ENCODE measurements at places on chromosomes 11 and 22.
A peak's percentile ranks its signal among the peaks of the same experiment; 100 is the strongest.

GRCh38 chr11:112096194-112096593, 9.5 kb downstream of the SDHD start:
- H3K27me3 ChIP-seq = no peaks in the 10 kb centered on the region
- no peak overlapping the region for H3K27ac ChIP-seq
- DNase-seq = no peak
- peaks cover 32% of the 10 kb centered on the region for H3K36me3 ChIP-seq
- no peaks in the 10 kb centered on the region for H3K4me1 ChIP-seq
- H3K4me3 ChIP-seq = no peak overlapping the region

GRCh38 chr11:64097468-64098317, 62.0 kb downstream of the FLRT1 start:
- peaks cover 57% of the 10 kb centered on the region for H3K4me1 ChIP-seq
- no peak for DNase-seq
- H3K27ac ChIP-seq = no peak overlapping the region
- H3K4me3 ChIP-seq = no peak overlapping the region
- no peaks in the 10 kb centered on the region for H3K36me3 ChIP-seq
- H3K27me3 ChIP-seq = peaks cover 37% of the 10 kb centered on the region

- H3K36me3 ChIP-seq = no peaks in the 10 kb centered on the region
- H3K27ac ChIP-seq = no peak overlapping the region
- peaks cover 9% of the 10 kb centered on the region for H3K27me3 ChIP-seq
- DNase-seq = no peak
- H3K4me3 ChIP-seq = no peak overlapping the region
These were observed 373.0 kb upstream of the LARGE1 start for GRCh38 chr22:34293324-34293723.

DNA sequence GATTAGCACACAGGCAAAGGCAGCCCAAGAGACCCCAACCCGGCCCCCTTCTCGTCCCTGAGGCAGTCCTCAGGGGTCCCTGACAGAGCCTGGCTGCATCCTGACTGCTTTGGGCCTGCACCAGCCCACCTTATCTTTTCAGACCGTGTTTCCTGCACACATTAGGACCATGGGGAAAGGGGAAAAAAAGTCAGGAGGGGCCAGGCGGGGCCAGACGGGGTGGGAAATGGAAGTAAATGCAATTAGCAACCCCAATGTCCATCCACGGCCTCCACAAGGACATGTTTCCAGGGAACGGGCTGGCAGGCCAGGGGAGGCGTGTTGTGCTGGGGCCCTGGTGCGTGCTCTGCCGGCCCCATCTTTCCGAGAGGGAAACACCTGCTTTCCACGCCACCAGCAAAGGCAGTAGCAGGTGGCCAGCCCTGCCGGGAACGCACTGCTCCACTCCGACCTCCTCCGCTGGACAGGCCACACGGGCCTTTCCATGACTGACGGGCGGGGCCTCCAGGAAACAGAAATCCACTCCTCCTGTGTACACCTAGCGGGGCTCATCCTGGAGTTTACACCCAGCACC, 7.4 kb downstream of the EHD1 start:
- H3K27me3 ChIP-seq = peaks cover 5% of the 10 kb centered on the region
- H3K36me3 ChIP-seq = peaks cover 35% of the 10 kb centered on the region
- peak overlapping the region; percentile 15 for H3K4me3 ChIP-seq
- DNase-seq = no peak
- H3K27ac ChIP-seq = no peak overlapping the region

DNA sequence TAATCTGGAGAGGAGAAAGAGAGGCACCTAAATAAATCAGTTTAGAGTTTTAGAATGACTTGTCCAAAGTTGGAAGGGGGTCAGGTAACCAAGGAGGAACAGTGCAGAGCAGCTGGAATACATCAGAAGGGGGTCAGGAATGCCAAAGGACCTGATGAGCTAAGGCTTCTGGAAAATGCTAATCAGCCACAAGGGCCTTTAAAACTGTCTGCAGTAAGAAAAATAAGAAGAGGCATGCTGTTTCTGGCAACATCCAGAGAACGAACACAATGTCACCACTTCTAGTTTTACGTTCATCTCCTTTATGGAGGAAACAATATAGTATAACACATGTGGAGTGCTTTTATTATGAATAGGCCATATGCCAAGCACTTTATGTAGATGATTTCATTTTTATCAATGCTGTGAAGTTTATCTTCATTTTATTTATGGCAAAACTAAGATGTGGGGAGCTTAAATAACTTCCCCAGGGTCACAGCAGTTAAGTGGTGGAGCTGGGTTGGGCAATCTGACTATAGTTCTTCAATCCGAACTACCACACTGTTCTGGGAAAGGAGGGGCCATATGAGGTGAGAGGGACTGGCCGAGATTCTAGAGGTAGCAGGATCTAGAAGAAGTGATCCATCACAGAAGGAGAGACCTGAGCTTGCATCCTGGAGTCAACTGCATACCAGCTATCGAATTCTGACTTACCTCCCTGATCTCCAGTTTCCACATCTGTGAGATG, 22.6 kb downstream of the ACO2 start:
- no peak overlapping the region for H3K4me3 ChIP-seq
- peaks cover 2% of the 10 kb centered on the region for H3K27me3 ChIP-seq
- H3K36me3 ChIP-seq = no peaks in the 10 kb centered on the region
- peaks cover 14% of the 10 kb centered on the region for H3K4me1 ChIP-seq
- DNase-seq = no peak

- H3K27me3 ChIP-seq = no peaks in the 10 kb centered on the region
- H3K27ac ChIP-seq = no peak overlapping the region
- no peak overlapping the region for H3K4me3 ChIP-seq
- DNase-seq = no peak
- no peaks in the 10 kb centered on the region for H3K36me3 ChIP-seq
These were observed 11.2 kb upstream of the PAX6 start for GRCh38 chr11:31822175-31822926.

- no peaks in the 10 kb centered on the region for H3K36me3 ChIP-seq
- H3K4me1 ChIP-seq = peaks cover 28% of the 10 kb centered on the region
- no peak for DNase-seq
- no peak overlapping the region for H3K27ac ChIP-seq
- no peak overlapping the region for H3K4me3 ChIP-seq
These were observed 119.5 kb upstream of the B3GAT1 start for GRCh38 chr11:134531327-134532130.

DNA sequence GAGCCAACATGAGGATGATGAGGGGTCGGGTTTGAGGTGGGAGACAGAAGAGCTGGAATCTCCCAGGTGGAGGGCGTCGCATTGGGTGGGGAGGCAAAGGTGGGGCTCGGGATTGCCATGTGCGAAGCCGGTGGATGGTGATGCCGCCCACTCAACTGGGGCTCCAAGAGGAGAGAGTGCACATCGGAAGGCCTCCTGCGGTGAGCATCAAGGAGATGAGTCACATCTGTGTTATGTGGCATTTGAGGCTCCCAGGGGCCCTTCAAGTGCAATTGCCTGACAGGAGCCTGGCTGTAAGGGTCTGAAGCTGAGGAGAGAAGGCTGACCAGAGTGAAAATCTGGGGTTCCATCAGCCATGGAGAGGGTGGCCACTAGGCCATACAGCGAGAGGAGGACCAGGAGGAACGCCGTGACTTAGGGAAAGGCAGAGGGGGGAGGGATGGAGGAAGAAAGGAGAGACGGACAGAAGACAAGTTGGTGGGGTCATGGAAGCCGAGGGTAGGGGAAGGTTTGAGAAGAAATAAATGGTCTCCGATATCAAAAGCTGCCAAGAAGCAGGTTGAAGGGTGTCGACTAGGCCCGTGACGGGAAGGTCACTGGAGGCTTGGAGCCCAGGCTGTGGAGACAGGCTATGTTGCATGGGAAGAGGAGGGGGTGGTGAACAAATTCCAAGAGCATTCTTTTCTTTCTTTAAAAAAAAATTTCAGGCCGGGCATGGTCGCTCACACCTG, 21.3 kb downstream of the RASD2 start:
- H3K4me1 ChIP-seq = peaks cover 70% of the 10 kb centered on the region
- no peak for DNase-seq
- no peak overlapping the region for H3K4me3 ChIP-seq

DNA sequence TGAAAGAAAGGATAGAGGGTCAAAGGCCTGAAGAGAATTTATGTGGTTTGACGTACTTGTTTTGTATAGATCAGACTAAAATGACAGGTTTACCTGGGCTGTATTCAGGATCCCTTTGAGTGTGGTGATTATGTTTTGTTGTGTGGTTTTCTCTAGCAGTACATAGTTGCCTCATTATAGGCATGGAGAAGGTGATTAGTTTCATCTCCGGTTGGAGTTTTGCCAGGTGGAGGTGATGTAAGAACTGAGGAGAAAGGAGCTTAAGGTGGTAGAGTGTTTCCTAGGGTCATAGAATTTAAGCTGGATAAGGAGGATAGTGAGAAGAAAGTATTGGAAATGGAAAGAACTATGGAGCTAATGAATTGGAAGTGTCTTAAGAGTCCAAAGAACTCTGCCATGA, 229.0 kb downstream of the TMEM135 start:
- DNase-seq = no peak
- no peaks in the 10 kb centered on the region for H3K36me3 ChIP-seq
- peak overlapping the region; percentile 1 for H3K27ac ChIP-seq
- H3K4me3 ChIP-seq = no peak overlapping the region

DNA sequence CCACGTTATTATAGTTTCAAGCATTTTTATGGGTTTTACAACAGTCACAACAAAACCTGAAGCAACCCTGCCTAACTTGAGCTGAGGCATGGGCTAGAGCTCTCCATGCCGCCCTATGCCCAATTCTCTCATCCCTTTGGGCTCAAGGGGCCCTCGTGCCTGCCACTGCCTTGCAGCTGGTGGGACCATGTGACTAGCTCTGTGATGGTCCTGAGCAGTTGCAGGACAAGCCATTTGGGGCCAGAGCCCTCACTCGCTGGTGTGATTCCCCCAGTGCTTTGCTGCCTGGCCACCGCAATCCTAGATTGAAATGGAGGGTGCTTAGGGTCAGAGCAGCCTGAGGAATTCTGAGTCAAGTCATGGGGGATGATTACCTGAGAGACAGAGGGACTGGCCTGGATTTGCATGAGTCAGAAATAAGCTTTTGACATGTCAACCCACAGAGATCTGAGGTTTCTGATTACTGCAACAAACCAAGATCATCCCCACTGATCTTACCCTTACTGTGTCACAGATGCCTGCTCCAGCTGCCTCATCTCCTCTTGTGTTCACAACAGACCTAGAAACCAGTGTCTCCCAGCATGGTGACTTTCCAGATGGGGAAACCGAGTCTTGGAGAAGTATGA, 323.7 kb downstream of the BRD1 start:
- H3K4me1 ChIP-seq = no peaks in the 10 kb centered on the region
- no peak overlapping the region for H3K4me3 ChIP-seq
- H3K27ac ChIP-seq = no peak overlapping the region
- no peaks in the 10 kb centered on the region for H3K36me3 ChIP-seq
- H3K27me3 ChIP-seq = peaks cover 6% of the 10 kb centered on the region

- H3K27ac ChIP-seq = peak overlapping the region; percentile 92
- peaks cover 3% of the 10 kb centered on the region for H3K27me3 ChIP-seq
- H3K4me1 ChIP-seq = peaks cover 21% of the 10 kb centered on the region
- DNase-seq = no peak
These were observed 13.1 kb upstream of the MS4A6A start for GRCh38 chr11:60195923-60196368.

GRCh38 chr11:131884461-131885073, 514.2 kb downstream of the NTM start:
- DNase-seq = no peak
- H3K27ac ChIP-seq = no peak overlapping the region
- H3K27me3 ChIP-seq = peaks cover 37% of the 10 kb centered on the region
- peaks cover 19% of the 10 kb centered on the region for H3K4me1 ChIP-seq

- H3K4me1 ChIP-seq = peaks cover 70% of the 10 kb centered on the region
- H3K36me3 ChIP-seq = peaks cover 29% of the 10 kb centered on the region
- H3K27me3 ChIP-seq = peaks cover 8% of the 10 kb centered on the region
- no peak for DNase-seq
- H3K4me3 ChIP-seq = peak overlapping the region; percentile 90
These were observed 1.4 kb upstream of the DHCR7 start for GRCh38 chr11:71449596-71449995.

- H3K27ac ChIP-seq = no peak overlapping the region
- H3K4me1 ChIP-seq = peaks cover 12% of the 10 kb centered on the region
These were observed 7.4 kb upstream of the GDPD4 start for GRCh38 chr11:77308838-77309237.

DNA sequence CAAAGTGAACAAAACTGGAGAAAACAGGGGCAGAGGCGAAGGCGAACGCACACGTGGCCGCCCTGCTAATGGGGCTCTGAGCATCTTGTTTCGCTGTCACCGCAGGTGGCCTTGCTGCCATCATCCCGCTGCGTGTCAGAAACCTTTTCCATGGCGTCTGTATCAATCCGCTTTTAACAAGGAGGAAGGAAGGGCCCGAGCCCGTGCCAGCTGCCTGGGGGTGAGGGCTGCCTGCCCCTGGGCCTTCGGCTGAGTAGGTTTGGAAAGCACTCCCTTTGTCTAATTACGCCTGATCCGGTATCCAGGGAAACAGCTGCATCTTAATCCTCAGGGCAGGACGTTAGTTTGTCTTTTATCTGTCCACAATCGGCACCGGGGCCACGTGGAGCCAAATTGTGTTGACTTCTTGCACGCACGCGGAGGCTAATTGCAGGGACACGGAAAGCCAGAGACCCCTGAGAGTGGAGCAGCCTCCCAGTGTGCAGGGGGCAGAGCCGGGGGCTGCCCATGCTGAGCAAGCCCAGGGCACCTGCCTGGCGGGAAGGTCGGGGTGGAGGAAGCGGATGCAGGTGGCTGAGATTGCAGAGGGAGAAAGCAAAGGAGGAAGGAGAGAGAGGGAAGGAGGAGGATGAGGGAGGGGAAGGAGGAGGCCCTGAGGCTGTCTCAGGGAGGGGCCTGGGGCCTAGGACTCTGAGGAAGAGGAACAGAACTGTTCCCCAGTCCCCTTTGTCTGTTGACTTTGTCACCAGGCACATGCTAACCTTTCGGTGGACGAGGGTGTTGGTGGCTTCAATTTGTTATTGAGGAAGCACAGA, 19.2 kb upstream of the TH start:
- peaks cover 21% of the 10 kb centered on the region for H3K4me1 ChIP-seq
- DNase-seq = no peak
- no peak overlapping the region for H3K4me3 ChIP-seq
- H3K27ac ChIP-seq = peak overlapping the region; percentile 21
- peaks cover 6% of the 10 kb centered on the region for H3K27me3 ChIP-seq

- H3K27me3 ChIP-seq = peaks cover 29% of the 10 kb centered on the region
- no peak overlapping the region for H3K27ac ChIP-seq
- H3K36me3 ChIP-seq = no peaks in the 10 kb centered on the region
These were observed 4.2 kb upstream of the LIF start for GRCh38 chr22:30250661-30251267.

- no peaks in the 10 kb centered on the region for H3K36me3 ChIP-seq
- no peak for DNase-seq
- no peak overlapping the region for H3K4me3 ChIP-seq
- H3K27ac ChIP-seq = no peak overlapping the region
These were observed 12.9 kb upstream of the CRY2 start for GRCh38 chr11:45834298-45834756.

- peak overlapping the region; percentile 28 for H3K4me3 ChIP-seq
- H3K36me3 ChIP-seq = no peaks in the 10 kb centered on the region
- no peak overlapping the region for H3K27ac ChIP-seq
- DNase-seq = no peak
- peaks cover 55% of the 10 kb centered on the region for H3K4me1 ChIP-seq
These were observed 106.1 kb upstream of the CLMP start for GRCh38 chr11:123301013-123301591.

- peaks cover 18% of the 10 kb centered on the region for H3K36me3 ChIP-seq
- peaks cover 51% of the 10 kb centered on the region for H3K4me1 ChIP-seq
- H3K27ac ChIP-seq = no peak overlapping the region
These were observed 1.9 kb downstream of the ZNF74 start for GRCh38 chr22:20395907-20396287.

- H3K4me3 ChIP-seq = no peak overlapping the region
- H3K27ac ChIP-seq = no peak overlapping the region
- peaks cover 25% of the 10 kb centered on the region for H3K27me3 ChIP-seq
- H3K4me1 ChIP-seq = peaks cover 28% of the 10 kb centered on the region
These were observed 31.0 kb downstream of the TMPRSS5 start for GRCh38 chr11:113675003-113675561.

All from nephron progenitor cell (in vitro differentiated cells).